AG08396 (cell line): ENCODE measurements at places on chromosomes 2 and 18.

- peak; percentile 13 for DNase-seq
Measured at GRCh38 chr2:55590810-55591440, 26.5 kb downstream of the PPP4R3B start.

GRCh38 chr18:57195341-57195740 is 48.5 kb downstream of the BOD1L2 start:
- DNase-seq, result no peak

DNA sequence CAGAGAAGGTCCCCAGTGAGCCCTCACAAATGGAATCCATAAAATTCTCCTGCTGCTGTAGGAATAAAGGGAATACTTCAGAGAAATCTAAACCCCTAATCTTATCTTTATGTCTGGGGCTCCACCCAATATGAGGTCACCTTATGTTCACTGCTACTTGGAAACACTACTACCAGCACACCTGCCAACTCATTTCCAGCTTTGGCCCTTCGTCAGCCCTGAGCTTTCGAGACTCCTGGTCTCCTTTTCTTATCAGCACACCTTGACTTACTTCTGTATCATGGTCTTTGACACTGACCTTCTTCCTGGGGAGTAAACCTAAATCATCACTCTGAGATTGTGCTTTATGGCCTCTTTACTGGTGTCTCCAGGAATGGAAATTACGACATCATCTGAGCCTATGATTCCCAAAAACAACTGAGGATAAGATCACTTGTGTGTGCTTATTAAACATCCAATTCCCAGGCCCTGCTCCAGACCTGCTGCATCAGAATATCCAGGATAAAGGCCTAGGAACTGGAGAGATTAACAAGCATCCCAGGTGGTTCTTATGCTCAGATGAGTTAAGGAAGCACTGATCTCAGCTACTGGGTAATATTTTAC is 22.2 kb upstream of the ASNSD1 start:
- no peak for DNase-seq

DNA sequence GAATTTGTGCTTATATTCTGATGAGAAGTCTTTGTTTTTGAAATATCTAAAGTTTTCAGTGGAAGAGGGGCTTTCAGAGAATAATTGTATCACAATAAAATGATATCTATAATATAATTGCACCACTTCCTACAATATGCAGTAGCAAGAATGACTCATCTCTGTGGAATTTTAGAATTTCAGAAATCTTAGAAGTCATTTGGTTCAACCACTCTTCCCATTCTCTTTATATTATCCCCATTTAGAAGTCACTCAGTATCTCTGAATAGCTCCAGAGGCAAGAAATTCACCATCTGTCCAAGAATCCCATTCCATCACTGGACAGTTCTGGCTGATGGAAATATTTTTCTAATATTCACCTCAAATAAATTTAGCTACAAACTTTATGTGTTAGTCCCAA is 59.3 kb upstream of the CCDC68 start:
- DNase-seq, result peak; percentile 21

- DNase-seq, result no peak
Measured at GRCh38 chr2:72943540-72944395, 26.4 kb downstream of the EMX1 start.

- peak; percentile 66 for DNase-seq
Measured at GRCh38 chr2:9178904-9179571, 27.6 kb upstream of the ASAP2 start.

DNA sequence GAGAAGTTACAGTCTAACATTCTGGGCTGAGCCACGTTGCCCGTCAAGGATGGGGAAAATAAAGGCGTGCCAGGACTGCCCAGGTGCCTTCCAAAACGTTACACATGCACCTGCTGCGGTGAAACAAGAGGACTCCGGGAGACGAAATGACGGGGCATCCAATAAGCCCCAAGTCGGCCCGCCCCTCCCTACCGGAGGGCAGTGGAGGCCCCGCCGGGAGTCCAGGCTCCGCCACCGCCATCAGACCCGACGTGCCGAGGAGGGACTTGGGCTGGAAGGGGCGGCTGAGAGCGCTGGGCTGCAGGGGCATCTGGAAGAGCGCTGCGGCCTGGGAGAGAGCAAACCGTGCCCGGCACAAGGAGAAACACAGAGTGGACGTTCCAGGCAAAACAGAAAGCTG is 112.5 kb upstream of the GPC1 start:
- no peak for DNase-seq

GRCh38 chr2:86337244-86337835 is at the start of gene REEP1:
Gene REEP1, minus strand, starts transcription at chr2:86337626. Its CDS starts 116 bp downstream, at chr2:86337510.
- DNase-seq, result peak; percentile 57

GRCh38 chr2:239820836-239821693 is 204.1 kb downstream of the NDUFA10 start:
- no peak for DNase-seq

GRCh38 chr2:178234648-178235047 is 40.3 kb downstream of the OSBPL6 start:
- no peak for DNase-seq

DNA sequence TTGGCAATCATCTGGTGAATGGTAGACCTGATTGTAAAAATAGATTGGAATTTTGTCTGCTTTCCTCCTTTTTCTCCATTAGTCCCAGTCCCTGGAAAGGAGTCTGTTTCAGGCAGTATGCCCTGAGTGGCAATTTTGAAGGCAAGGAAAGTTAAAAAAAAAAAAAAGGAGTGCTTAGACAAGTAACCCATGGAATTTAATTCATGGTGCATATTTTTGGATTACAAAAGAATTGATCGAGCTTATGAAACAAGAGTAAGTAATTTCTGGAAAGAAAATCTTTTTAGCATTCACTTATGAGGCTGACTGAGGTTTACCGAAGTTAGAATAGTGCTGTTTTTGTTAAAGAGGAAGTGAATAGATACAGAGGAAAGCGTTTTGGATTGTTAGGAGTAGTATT is 29.4 kb upstream of the TMEM178A start:
- no peak for DNase-seq

DNA sequence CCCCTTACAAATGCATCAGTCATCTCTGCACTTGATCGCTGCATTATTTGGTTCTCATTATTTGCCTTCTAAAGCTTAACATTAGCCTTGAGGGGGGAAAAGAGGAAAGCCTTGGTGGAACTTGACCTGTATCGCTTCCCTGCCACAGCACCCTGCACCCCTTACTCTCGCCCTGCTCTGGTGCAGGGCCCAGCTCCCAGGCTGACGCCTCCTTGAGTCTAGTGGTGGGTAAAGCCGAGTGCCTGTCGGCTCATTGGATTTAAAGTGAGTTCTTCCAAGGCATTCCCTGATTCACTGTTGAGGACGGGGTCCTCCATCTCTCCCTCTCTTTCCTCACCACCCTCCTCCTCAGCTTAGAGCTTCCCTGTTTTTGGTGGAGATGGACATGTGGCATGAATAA is 145.0 kb upstream of the GYPC start:
- DNase-seq, result no peak

DNA sequence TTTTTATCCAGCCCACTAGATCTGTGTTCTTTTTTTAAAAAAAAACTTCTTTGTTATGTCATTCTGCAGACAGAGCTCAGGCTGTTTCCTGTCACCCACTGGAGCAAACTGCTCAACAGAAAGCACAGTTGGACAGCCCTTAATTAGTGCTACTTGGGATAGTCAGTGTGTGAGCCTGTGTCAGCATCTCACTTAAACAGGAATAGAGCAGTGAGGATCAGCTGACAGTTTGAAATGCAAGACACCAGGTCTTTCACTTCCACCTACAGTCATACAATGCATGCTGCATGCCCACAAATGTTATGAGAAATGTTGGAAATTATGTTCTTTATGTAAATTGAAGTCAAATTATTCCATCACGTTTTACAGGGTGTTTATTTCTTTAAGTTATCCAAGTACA is 174.9 kb downstream of the NR4A2 start:
- no peak for DNase-seq

- no peak for DNase-seq
Measured at GRCh38 chr18:577643-578375, 2.4 kb upstream of the CETN1 start.

DNA sequence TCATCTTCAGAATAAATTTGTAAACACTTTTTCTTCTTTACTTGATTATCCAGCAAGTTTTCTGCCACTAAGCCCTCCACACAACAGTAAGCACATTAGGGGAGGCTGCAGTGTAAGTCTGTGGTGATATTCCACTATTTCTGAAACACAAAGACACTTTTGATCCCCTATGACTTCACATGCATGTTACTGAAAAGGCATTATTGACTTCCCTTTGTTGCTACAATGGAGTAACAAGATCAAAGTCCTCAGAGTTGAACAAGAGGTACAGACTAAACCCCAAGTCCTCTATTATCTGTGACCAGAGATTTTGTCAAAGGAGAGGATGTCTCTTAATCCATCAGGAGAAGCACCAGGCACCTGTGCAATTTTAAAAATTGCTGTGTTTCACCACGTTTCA is 157.9 kb downstream of the CD226 start:
- no peak for DNase-seq

DNA sequence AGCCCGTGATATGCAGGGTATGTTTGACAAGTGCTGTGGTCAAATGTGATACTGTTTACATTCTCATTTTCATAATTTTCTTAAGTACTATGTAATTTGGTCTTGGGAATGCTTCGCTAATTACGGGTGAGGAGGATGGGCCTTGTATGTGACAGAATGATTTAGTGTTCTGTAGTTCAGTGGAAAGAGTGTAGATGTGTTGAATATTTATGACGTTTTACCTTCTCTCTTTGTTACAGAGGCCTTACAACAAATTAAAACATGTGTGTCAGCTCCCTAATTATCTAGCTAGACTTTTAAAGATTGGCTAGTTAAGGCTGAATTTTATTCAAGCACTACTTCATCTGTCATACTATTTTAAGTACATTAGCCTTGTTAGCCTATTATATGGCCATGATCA is 10.6 kb upstream of the CHRNA1 start:
- no peak for DNase-seq

- DNase-seq, result no peak
Measured at GRCh38 chr2:163647300-163647699, 88.5 kb downstream of the FIGN start.

DNA sequence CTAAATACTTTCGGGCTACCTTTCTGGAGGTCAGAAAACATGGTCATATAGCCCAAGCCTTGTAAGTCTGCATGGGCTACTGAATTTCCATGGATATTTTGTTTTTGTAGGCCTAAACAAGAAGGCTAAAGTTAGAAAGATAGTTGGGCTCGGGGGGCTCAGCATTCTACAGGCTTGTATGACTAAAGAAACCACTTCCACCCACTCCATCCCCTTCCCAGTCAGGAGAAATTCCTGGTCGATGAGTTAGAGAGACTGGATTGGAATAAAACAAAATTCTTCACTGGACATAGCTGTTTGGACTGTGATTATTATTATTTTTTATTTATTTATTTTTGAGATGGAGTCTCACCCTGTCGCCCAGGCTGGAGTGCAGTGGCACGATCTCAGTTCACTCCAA is 539.4 kb upstream of the TNP1 start:
- DNase-seq, result no peak

DNA sequence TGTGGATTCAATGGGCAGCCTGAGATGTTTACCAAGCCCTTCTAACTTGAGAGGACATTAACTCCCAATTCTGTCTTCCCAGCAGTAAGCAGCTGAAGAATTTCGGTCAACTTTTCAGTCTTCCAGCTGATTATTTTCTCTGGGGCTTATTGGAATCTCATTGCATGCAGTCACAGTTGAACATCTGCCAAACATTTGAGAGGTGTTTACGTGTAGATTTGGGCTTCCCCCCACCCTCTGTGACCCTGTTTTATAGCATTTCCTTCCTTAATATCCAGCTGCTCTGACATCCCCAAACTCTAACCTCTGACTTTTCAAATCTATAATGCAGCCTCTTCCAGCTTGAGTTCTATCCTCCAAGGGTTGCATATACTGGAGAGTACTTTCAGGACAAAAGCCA is 16.5 kb upstream of the VIT start:
- DNase-seq, result peak; percentile 35

DNA sequence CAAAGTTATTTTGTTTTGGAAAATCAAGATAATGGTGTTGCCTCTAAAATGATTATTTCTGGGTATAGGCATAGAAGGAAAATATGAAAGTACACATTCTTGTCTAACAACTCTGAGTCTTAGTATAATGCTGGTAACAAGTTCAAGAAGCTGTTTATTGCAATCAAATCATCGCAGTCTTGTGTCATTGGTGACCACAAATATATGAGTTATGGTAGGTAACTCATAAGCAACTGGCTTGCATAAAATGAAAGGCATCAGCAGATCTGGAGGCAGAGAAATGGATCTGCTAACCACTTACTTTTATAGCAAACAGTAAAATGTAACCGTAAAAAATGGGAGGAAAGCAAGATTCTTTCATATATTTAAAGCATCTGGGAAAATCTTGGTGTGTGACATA is 156.2 kb upstream of the TCF4 start:
- DNase-seq, result no peak

GRCh38 chr2:158172719-158173118 is 71.0 kb downstream of the UPP2 start:
- DNase-seq, result no peak

- DNase-seq, result no peak
Measured at GRCh38 chr2:112140205-112140802, 2.1 kb downstream of the FBLN7 start.

DNA sequence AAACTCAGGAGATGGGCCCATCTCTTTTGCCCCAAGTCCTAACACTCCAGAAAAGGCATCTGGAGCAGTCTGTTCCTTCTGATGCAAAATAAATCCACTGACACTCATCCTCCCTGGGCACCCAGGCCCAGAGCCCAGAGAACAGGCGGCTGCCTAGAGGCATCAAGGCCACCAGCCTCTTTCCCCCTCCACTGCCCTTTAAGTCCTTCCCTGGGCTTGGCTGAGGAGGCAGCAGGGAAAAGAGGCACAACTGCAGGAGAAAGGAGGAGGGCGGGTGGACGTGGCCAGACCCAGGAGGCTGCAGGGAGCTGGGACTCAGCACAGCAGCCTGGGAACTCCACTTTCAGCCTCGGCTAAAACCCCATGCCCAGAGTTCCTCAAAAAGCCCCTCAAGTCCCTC is 99.7 kb upstream of the ID2 start:
- DNase-seq, result no peak

DNA sequence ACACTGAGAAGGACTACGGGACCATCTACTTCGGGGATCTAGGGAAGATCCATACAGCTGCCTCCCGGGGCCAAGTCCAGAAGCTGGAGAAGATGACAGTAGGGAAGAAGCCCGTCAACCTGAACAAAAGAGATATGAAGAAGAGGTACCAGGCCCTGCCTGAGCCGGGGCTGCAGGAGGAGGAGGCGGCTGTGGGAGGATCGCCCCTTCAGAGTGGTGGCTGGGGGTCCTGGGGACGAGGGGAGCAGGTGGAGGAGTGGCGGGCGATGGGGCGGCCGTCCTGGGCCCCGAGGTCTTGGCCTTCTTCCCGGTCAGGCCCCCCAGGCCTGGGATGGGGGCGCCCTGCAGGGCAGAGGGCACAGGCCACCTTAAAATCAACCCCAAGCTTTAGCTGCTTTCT is 524 bp downstream of the ANKRD30B start:
- DNase-seq, result no peak

GRCh38 chr18:55488473-55488872 is 99.5 kb downstream of the TCF4 start:
- no peak for DNase-seq
